Dermis microvascular lymphatic vessel endothelial cell (primary cell): ENCODE measurements at places on chromosomes 13 and 19. TPM values are rescaled to one million over a fixed set of nuclear protein-coding genes. Genes with fewer than 3 reads are reported as not detected.

DNA sequence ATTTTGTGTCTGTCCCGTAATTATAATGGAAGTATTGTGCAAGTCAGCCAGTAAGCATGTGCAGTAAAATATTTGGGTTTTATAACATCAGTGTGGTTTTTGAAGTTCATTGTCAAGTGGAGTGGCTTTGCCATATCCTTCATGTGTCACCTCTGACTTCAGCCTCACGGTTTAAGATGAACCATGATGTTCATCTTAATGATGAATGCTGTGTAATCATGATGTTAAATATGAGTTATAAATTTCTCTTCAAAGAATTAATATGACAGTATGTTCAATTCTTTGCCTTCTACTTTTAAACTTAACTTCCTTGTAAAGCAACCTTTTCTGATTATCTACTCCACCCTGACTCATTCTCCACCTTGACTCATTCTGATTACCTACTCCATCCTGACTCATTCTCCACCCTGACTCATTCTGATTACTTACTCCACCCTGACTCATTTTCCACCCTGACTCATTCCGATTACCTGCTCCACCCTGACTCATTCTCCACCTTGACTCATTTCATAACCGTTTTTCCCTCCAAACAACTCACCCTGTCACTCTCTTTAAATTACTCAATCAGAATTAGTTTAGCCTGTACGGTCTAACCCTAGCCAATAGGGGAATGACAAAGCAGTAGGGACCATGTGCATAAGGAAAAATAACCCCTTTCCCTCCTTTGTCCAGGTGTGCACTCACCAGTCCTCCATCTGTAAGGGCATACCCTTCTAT is 50.3 kb upstream of the ANKRD10 start:
- no peak for DNase-seq

ADGRE1 gene
- total RNA-seq: not detected in 2 replicates

DNA sequence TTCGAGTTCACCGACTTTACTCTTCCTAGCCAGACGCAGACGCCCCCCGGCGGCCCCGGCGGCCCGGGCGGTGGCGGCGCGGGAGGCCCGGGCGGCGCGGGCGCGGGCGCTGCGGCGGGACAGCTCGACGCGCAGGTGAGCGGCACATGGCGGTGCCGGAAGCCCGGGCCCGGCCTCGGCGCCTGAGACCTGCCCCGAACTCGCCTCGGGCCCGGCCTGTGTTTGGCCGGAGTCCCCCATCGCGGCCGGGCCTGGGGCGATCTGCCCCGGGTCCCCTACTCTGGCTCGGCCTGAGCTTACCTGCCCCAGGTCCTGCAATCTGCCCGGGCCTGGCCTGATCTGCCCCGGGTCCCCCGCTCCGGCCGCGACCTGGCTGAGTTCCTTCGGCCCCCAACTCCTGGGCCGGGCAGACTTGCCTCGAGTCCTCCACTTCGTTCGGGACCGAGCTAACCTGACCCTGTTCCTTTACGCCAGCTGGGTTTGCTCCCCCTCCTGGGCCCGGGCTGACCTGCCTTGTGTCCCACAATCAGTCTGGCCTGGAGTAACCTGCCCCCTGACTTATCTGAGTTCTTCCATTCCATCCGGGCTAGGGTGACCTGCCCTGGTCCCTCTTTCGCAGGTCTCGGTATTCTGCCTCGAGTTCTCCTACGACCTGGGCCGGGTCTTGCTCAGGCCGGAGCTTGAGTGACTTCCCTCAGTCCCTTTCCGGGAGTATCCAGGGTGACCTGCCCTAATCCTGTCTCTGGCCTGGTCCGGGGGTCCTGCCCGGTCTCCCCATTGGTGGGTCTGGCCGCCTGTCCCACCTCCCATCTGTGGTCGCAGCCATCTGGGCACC is 764 bp downstream of the UPF1 start:
- DNase-seq: peak; percentile 40

- DNase-seq: peak; percentile 57
These were observed 19.5 kb downstream of the SHC2 start for GRCh38 chr19:441213-441836.

CEACAM7 gene
- 0.39 and 3.9 TPM in 2 replicates for total RNA-seq

GRCh38 chr19:18601875-18602274 is 4.7 kb downstream of the CRLF1 start:
- DNase-seq: no peak

TMPRSS9 gene
- not detected in 2 replicates for total RNA-seq

SYNGR4 gene
- total RNA-seq: not detected in 2 replicates

DNA sequence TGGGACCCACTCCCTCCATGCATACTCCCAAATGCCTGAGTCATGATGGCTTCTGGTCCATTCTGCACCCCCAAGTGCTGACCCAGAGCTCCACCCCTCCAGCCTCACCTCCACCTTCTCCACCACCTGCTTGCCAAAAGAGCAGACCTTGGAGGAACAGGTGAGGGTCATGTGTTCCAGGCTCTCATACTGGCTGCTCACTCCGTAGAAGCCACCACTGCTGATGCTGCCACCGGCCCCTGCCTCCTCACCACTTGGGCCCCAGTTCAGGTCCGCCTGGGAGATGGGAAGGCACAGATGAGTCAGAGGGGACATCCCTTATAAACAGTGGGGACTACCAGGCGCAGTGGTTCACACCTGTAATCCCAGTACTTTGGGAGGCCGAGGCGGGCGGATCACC is 7.9 kb downstream of the CD37 start:
- DNase-seq: no peak

AP1M2 gene
- total RNA-seq: not detected in 2 replicates

DNA sequence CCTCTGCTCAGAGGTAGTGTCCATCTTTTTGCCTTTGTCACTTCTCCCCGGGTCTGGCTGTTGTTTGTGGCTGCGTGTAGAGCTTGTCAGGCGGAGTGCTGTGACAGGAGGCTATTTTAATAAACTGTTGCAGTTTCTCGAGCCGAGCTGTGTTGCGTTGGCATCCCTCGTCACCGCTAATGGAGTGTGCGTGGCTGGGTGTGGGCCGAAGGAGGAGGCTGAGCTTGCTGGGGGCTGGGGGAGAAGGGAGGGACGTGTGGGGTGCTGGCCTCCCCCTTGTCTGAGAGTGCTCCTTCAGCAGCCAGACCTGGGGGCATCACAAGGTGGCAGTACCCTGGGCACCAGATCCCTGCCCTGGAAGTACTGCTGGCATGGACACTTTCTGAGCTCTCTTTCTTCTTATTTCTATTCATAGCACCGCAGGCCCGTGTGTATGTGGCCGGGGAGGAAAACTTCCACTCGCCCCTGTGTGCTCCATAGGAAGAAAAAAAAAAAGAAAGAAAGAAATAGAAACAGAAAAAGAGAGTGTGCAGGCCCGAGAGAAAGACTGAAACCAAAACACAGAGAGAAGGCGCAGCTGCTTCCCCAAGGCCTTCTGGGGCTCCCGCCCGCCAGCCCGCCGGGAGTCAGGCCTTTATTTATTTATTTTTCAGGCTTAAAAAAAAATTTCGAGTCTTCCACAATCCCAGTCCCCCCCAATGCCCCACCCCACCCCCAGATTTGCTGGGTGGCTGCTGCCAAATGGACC is 27.0 kb downstream of the NFIX start:
- DNase-seq: no peak

ZNF296 gene
- total RNA-seq: 0.13 and 0.25 TPM in 2 replicates

ELSPBP1 gene
- not detected in 2 replicates for total RNA-seq

CYP4F8 gene
- not detected in 2 replicates for total RNA-seq

- peak; percentile 11 for DNase-seq
These were observed 85.2 kb upstream of the SPATA13 start for GRCh38 chr13:24075137-24075975.

HSPBP1 gene
- total RNA-seq: 19.9 and 26.8 TPM in 2 replicates

DNA sequence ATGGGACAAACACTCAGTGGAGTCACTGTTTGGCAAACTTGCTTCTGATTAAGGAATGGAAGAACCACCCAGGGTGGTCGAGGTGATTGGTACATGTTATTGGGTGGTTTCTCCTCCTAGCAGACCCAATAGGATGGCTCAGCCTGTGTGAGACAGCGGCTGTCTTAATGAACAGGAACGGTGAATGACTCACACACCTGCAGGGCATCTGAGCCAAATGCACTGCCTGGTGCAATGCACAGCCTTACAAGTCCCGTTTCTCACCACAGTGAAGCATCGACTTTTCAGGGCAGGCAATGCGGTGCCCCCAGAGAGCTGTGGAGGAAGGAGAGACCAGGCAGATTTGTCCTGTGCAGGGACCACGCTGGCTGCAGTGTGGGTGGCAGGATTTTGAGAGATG is 238.5 kb downstream of the FGF9 start:
- DNase-seq: no peak

- no peak for DNase-seq
These were observed 278.8 kb downstream of the SLITRK6 start for GRCh38 chr13:85520445-85520844.

ZNF534 gene
- not detected in 2 replicates for total RNA-seq

- no peak for DNase-seq
These were observed 231.1 kb upstream of the SERP2 start for GRCh38 chr13:44142540-44142867.

DNA sequence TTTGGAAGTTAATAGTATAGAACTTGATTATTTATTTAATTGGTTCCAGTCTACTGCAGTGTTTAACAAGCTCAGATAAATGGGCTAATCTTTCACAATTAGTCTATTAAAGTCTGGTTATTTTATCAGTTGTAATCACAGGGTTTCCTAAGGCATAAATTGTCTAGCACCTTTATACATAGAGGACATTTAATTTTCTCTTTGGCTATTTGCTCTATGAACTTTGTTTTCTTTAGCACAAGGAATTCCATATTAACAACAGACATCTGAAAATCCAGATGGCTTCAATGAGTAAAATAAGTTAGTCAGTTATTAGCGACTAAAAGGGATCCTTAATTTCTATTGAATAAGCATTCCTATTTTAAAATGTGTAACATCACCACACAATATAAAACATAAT is 1350.8 kb upstream of the SLC10A2 start:
- no peak for DNase-seq

DNA sequence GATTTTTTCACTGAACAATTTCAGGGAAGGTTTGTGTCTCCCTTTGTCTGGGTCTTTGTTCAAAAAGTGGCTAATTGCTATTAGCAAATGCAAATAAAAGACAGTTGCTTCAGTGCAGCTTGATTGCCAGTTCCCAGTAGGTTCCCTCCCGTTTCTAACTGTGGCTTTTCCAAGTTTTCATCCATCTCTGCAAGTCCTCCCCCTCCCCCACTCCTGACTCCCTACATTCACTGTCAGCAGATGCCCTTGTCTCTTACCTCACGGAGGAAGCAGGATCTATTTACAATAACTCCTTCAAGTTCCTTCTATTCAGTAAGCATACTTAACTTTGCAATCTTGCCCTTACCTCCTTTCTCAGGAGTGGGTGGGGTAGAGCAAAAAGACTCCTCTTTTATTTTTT is 55.4 kb upstream of the SCEL start:
- DNase-seq: no peak

DNA sequence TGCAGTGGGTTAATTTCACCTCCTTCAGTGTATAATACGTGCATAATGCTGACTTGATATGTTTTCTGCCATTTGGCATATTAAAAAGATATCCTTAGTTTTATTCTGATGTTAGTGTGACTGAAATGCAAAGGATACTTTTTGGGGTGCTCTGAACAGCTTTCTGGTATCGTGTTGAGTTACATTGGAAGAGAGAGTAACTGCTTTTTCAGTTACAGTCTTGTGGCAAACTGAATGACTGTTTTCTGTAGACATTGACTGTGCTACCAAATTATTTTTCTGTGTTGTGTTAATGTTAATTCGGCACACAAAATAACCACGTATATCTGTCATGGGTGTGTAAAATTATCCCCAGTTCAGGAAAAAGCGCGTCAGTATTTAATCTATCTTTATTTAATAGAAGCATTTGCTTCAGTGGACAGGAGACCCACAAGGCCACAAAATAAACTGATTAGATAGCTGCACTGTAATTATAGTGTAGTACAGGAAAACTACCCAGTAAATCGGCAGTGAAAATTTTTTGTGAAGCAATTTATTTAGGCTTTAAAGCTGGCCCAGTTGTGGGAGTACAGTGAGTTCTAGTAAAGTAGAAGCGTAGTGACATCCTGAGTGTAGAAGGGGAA is 2.5 kb downstream of the URI1 start:
- no peak for DNase-seq

GRCh38 chr13:30835442-30835841 is 70.6 kb upstream of the MEDAG start:
- no peak for DNase-seq

CPT1C gene
- 9.6 and 14.5 TPM in 2 replicates for total RNA-seq

GRCh38 chr13:104764600-104764999 is 1698.4 kb upstream of the SLC10A2 start:
- no peak for DNase-seq

GRCh38 chr13:68261105-68261504 is 1031.0 kb upstream of the PCDH9 start:
- DNase-seq: no peak

DNA sequence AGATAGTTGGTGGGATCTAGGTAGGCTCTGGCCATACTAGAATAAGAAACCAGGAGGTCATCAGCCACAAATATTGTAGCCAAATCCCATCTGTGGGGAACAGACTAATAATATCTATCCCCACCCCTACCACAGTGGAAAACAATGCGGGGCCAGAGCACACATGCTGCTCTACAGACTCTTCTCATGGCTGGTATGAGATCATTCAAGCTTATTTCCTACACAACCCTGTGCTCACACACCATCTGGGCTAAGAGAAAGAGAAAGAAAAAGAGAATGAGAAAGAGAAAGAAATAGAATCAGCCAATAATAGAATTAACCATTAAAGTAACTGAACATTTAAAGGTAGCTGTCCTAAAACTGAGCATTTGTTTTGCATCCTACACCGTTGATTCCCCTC is 1268.4 kb upstream of the SPRY2 start:
- DNase-seq: no peak
